AG04450 (cell line): ENCODE measurements at places on chromosomes 5 and 9.

- DNase-seq: no peak
Measured at GRCh38 chr5:168793841-168794837, 215.0 kb upstream of the PANK3 start.

GRCh38 chr5:35125746-35126145, 78.0 kb upstream of the AGXT2 start:
- no peak for DNase-seq

- DNase-seq: no peak
Measured at GRCh38 chr9:125551781-125552180, 155.2 kb downstream of the MAPKAP1 start.

GRCh38 chr9:135949501-135950134, 11.6 kb downstream of the UBAC1 start:
- no peak for DNase-seq

GRCh38 chr5:74034733-74035132, 408.7 kb downstream of the ARHGEF28 start:
- peak; percentile 64 for DNase-seq

DNA sequence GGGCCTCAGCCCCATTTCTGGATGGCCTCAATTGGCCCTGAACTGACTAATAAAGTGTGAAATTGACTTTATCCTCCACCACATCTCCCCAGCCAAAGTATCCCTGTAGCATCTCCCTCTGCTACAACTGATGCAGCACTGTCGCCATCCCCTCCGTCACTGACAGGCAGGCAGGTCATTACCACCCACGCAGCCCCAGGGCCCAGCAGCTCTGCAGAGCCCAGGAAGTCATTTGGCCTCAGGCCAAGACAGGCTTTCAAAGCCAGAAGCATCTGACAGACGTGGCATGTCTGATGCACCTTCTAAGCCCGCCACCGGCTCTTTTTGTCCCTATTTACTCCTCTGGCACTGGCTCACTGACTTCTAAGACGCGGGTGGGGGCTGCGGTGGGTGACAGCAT, 65.3 kb downstream of the ARHGEF37 start:
- DNase-seq: no peak

- no peak for DNase-seq
Measured at GRCh38 chr9:77747163-77747562, 99.0 kb upstream of the GNA14 start.

DNA sequence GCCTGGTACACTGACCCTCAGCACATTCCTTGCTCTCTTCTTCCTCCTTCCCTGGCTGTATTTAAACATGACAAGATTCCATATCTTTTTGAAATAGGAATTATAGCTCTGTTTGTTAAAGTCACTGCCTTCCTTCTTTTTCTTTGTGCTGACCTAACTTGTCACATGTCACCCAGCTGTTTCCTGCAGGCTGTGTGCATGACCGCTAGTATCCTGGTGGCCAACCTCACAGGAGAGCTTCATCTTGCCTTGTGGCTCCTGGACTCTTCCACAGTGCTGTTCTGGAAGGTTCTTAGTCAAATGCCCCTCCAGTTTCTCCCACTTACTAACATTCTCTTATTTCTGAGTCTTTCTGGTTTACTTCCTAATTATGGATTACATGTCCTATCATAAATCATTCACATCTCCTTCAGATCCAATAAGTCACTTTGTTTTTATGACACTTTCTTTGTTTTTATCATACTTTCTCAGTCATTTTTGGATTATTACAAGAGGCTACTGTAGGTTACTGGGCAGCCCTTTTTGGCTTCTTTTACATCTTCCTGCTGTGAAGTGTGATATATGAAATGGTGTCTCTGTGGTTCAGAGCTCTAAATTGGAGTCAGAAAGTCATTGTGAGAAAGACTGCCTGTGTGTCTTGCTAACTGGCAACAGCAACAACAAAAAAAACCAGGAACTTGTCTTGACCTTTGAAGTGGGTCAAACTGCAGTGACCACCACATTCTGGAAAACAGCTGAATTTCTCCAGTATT, 463.6 kb upstream of the DAP start:
- DNase-seq: no peak

GRCh38 chr9:70589571-70590314, 175.3 kb upstream of the KLF9 start:
- no peak for DNase-seq

DNA sequence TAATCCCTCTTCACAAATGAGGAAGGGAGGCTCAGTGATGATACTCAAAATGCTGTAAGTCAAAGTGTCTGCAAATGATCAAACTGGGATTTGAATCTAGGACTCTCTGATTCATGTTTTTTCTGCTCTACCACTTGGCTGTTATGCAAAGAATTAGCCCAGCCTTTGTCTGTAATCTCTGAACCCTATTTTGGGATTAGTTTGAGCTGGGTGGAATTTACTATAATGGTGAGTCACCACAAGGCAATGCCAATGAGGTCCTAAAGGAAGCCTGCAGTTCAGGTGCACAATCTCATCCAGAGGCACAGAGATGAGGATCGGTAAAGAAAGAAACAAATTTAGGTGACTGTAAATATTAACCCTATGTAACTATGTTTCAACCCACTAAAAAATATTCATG, 29.2 kb downstream of the RFK start:
- DNase-seq: no peak

GRCh38 chr9:34507556-34507955, 15.2 kb downstream of the ENHO start:
- DNase-seq: no peak

- no peak for DNase-seq
Measured at GRCh38 chr5:172932313-172933017, 26.8 kb upstream of the RPL26L1 start.

GRCh38 chr5:42621242-42621641, 135.4 kb upstream of the CCDC152 start:
- DNase-seq: no peak

GRCh38 chr9:79694676-79695400, 123.1 kb downstream of the TLE4 start:
- DNase-seq: peak; percentile 65

DNA sequence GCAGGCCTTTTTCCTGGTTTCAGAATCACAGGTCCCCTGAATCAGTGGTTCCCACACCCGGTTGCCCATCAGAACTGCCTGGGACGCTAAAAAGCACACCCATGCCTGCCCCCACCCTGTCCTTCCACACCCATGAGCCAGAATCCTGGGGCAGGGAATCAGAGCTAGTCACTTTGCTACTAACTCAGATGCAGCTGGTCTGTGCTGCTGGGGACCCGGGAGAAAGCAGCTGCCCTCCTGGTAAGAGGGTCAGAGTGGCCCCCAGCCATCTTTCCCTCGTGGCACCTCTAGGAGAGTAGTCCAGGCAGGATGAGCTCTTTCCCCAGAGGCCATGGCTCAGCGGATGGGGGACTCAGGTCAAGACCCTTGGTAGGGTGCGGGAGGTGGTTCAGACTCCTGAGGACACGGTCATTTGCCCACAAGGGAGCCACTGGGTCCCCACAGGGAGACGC, 11.3 kb upstream of the NUP214 start:
- no peak for DNase-seq

- no peak for DNase-seq
Measured at GRCh38 chr9:134556531-134557068, 85.0 kb upstream of the COL5A1 start.

DNA sequence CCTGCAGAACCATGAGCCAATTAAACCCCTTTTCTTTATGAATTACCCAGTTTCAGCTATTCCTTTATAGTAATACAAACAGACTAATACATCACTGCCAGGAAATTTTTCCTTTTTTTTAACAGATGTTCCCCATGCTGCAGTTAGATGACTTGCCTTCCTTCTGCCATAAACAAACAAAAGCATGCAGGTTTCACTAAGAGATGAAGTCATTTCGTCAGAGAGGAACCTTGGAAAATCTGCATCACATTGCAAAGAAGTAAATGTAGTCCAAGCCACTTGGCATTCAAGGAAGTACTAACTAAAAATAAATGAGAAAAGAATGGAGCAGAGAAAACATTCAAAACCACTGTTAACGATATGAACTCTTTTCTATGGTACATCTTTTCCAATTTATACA, 194.1 kb upstream of the EFNA5 start:
- peak; percentile 27 for DNase-seq

DNA sequence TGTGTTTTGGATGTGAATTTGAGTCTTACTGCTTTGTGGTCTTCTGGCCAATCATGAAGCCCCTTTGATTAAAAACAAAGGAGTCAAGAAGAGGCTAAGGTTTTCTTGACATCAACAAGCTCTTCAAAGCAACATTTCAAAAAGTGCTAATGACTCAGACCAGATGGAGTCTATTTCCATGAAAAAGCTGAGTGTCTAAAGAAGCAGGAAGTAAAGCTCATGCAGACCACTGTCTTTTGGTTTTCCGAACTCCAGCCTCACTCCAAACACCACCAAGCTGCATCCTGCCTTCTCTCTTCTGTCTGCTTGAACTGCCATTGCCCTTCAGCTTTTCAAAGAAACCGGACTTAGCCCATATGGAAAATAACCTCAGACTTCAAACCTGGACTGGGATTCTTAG, 115.2 kb downstream of the PRDM6 start:
- no peak for DNase-seq

GRCh38 chr5:170751631-170752030, 31.9 kb upstream of the GABRP start:
- DNase-seq: no peak

DNA sequence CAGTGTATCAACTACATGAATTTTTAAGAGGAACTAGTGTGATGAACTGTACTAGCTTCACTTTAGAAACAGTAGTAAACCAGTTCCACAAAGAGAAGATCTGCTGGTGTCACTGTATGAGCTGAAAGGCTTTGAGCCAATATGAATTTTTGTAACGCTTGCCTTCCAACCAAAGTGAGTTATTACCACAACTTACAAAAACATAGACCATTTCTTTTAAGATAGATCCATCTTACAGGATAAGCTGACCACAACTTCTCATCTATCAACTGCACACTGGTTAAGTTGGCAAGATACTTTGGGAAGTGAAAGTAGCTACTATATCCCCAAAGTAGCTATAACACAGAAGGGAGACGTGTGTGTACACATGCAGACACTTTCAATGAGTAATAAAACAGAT, 849.6 kb upstream of the DMAC1 start:
- DNase-seq: no peak

- no peak for DNase-seq
Measured at GRCh38 chr9:104232781-104233341, 138.8 kb downstream of the SMC2 start.

DNA sequence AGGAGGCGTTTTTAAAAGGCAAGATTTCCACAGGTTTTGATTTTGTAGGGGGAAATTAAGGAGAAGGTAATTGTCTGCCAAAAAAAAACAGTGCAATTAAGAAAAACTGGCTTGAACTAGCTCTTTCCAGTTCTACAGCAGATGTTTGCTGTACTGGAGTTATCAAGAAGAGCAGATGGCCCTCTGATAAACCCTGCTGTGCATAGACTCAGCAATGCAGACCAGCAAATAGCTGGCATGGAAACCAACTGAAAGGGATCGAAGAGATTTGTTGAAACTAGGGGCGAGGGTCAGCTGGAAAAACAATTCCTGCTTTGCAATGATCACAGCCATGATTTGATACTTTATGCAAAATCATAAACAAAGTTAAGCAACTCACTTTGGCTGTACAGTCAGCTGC, 17.8 kb upstream of the BHMT start:
- DNase-seq: no peak

DNA sequence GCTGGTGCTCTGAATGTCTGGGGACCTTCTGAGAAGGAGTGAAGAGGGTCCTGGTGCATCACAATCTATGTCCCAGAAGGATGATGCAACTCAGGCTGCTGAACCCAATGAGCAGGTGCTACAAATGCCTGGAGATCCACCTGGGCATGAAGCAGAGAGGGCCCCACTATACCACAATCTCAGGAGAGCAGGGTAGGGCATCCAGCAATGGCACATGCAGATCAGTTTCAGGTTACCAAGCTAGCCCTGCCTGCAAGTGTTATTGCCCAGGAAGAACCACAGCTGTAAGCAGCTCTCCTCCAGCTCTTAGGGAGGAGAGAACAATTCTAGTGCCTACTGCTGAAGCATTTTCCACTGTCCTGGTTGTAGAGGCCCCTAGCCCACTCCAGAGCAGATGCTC, 389.2 kb upstream of the TNC start:
- no peak for DNase-seq

DNA sequence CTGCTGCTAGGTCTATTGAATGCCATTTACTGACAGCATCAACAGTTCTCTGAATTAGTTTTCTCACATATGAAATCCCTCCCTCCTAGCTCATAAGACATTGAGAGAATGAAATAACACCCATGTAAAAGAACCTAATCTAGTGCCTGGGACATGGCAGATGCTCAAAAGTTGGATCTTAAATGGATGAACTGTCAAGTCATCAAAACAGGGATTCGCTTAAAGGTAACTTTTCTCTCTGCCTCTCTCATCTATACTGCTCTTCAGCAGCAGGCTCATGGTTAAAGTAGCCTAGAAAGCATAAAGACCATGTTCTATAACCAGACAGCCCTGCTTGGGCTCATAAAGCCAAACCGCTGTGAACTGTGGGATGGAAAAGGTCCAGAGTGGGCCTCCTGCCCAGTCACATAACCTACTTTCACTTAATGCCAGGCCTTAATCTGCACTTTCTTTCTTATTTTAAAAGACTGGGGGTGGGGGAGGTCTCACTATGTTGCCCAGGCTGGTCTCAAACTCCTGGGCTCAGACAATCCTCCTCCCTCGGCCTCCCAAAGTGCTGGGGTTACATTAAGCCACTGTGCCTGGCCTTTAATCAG, 3.7 kb downstream of the TMEM245 start:
- no peak for DNase-seq

GRCh38 chr9:37618817-37619216, 26.4 kb upstream of the TOMM5 start:
- peak; percentile 7 for DNase-seq

DNA sequence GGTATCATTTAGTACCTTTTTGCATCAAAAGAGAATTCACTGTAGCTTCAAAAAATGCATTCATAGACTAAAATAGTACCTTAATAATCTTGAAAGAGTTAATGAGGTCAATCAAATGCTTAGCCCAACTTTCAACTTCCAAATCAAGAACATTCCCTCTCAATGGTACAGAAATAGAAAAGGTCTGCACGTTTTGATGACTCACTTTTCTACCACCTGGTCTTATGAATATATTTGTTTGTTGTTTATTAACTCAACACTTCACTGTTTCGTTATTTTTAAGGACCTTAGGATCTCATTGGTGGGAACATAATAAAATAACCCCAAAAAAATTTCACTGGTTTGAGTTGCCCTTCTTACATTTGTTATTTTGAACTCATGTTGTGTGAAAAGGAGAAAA, 229.5 kb downstream of the MEF2C start:
- DNase-seq: no peak

DNA sequence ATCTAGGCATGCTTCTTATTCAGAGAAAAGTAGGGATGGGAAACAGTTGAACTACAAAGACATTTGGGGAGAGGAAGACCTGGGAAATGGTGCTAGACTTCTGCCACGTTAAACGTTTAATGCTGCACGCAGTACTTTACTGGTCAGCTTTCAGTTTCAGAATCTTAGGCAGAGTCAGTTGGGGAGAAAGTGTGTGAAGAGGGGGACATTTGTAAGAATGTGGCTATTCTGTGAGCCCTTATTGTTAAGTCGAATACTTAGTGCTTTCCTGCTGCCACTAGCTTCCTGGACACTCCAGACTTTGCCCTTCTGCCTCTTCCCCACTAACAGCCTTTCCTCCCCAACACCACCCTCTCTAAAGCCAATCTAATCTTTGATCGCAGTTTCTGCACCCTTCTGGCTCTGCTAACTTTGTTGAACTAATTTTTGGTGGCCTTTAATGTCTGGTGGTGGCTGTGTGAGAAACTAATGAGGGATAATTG, 6.1 kb downstream of the CYSTM1 start:
- DNase-seq: no peak
